ENCODE measurements at places on chromosomes 7 and 10.

- no peak for DNase-seq
Observed at GRCh38 chr10:37975401-37975991, 951 bp downstream of the ZNF25 start.

DNA sequence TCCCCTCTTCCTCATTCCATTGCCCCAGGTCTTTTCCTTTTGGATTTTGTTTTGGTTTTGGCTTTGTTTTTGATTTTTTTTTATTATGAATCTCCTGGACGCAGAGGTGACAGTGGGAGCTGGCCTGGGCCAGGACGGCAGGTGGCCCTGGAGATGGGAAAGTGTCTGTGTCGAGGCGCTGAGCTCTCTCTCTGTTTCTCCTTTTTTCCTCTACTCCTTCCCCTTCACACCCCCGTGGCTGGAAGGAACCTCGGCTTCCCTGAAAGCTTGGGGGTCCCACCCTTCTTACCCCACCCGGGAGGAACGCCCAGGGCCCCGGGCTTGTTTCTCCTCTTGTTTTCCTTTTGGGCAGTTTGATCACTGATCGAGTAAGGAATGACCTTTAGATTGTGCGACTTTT, 13.2 kb downstream of the TRIM8 start:
- DNase-seq, result no peak

DNA sequence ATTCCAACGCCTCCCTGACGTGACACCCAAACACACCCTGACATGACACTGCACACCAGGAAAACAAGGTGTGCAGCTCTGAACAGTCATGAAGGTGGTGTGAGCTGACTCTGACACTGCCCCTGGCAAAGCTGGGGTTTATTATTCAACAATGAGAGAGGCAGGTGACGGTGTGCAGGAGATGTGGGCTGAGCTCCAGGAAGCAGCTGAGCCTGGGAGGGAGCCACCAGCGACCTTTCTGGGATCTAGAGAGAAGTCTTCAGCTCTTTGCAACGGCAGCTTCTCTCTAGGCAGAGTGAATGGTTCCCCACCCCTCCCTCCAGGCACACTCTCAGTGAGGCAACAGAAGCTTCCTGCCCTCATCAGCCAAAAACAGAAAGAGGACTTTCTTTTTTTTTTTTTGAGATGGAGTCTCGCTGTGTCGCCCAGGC, 65.6 kb downstream of the SH3PXD2A start:
- DNase-seq, result no peak

DNA sequence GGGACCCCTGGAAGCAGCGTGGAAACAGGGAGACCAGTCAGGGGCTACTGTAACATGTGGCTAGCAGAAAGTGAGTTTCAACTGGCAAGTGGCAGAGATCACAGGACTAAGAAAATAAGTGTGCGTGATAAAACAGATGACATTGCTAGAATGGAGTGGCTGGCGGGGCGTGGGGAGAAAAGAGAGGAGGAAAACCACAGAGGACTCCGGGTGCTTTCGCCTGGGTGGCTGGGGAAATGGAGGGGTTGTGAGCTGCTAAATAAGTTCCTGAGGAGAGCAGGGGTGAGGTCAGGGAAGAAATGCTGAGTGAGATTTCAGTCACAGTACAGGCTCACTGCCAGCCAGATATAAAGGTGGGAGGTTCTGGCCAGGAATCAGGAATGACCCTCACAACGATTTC, 166.9 kb downstream of the MYOF start:
- no peak for DNase-seq

DNA sequence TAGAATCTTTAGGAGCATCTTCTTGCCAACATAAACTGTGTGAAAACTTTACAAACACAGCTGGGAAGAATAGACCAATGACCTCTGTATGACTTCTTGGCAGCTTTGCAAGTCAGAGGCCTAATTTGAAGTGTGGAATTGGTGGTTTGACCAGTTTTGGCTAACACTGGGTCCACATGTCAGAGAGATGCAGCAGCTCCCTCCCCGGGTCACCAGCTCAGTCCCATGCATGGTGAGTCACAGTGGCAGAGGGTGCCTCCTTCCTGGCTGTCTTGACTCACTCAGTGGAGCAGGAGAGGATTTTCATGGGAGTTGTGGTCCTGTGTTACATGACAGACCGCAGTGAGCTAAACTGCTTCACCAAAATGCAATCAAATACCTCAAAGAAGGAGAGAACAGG, 8.2 kb upstream of the STARD3NL start:
- no peak for DNase-seq

- no peak for DNase-seq
Observed at GRCh38 chr7:37450035-37450434, 1.4 kb upstream of the ELMO1 start.

GRCh38 chr10:84337199-84337598, 8.8 kb downstream of the CCSER2 start:
- no peak for DNase-seq

GRCh38 chr10:34780818-34781380, 34.2 kb downstream of the PARD3 start:
- no peak for DNase-seq

GRCh38 chr10:24849051-24849450, 103.4 kb downstream of the PRTFDC1 start:
- DNase-seq, result no peak

DNA sequence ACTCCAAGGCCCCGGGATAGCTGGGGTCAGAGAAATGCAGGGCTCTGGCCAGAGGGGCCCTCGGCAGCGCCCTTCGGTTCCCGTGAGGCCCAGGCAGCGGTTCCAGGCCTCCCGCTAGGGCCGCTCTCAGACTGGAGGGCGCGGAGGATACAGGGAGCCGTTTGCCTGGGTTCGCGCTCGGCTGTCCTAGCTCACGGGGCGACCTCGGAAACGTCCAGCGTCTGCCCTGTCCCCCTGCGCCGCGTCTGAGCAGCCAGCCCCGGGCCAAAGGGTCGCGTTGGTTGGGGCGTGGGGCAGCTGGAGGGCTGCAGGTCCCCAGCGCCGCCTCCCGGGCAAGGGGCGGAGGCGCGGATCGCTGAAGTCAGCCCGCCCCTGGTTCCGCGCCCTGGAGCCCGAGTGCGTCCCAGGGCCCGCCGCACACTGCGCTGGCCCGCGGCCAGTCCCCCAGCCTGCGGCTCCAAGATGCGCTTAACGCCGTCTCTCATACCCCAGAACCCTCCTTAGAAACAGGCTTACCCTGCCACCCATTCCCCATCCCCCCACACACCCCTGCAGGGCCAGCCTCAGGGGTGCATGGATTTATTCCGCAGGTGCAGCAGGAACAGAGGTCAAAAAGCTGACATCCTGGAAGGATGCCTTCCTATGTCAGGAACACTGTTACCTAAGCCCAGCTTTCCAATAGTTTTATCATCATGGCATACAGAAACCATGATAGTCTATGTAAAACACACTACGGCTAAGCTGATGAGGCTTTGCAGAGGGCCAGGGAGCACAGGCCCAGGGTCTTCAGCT, 22.1 kb upstream of the OPN4 start:
- no peak for DNase-seq

Measured in vagina (tissue), 2 donors.